HT1080 (cell line): ENCODE measurements at places on chromosomes 1 and 21. TPM values are rescaled to one million over a fixed set of nuclear protein-coding genes. Genes with fewer than 3 reads are reported as not detected.

The TMIGD3 gene
- total RNA-seq = not detected in 2 replicates

The CREB3L4 gene
- total RNA-seq = 9.0 and 11.2 TPM in 2 replicates

The PLA2G4A gene
- total RNA-seq = 0.34 and 0.47 TPM in 2 replicates

The USH2A gene
- under 0.01 and 0.02 TPM in 2 replicates for total RNA-seq

The ARHGEF19 gene
- total RNA-seq = not detected in 2 replicates

The C1orf94 gene
- total RNA-seq = 0.37 TPM in 2 replicates

The ROR1 gene
- total RNA-seq = 2.7 and 2.9 TPM in 2 replicates

The RGL1 gene
- 3.9 and 4.2 TPM in 2 replicates for total RNA-seq

The IL19 gene
- total RNA-seq = 0.57 TPM in 1 of 2 replicates, not detected in the other

The HMGCS2 gene
- total RNA-seq = not detected in 2 replicates

The PCAT6 gene
- total RNA-seq = not detected in 2 replicates

- DNase-seq = no peak
These were observed 263.9 kb upstream of the KAZN start for GRCh38 chr1:14334336-14335176.

- DNase-seq = no peak
These were observed 165.8 kb downstream of the CDC42BPA start for GRCh38 chr1:227152525-227152924.

DNA sequence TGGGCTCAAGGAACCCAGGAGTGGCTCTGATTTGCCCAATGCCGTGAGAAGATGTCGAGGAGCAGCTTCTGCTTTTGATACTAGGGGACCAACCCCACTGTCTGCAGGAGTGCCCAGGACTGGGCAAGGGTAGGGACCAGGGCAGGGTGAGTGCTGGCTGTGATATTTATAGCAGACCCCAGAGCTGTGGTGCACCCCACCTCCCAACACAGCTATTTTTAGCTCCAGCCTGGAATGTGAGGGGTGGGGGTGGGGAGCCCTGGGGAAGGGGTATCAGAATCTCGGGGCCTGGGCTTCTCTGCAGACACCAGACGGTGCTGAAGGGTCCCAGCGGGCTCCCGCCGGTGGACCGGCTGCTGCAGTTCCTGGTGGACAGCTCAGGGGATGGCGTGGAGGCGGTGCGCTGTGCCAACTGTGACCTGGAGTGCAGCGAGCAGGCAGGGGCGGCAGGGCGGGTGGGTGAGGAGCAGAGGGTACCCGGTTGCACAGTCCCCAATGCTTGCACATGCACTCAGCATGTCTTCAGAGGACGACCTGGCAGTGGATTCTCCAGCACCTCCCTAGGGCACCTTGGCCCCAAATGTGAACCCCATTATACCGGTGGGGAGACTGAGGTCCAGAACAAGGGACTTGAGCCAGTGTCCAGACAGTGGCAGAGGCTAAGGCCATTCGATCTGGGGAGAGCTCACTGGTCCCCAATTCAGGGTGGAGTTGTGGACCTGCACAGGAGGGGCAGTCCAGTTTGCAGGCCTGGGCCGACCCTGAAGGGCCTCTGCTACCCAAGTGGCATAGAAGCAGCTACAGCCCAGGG is 1.4 kb downstream of the RNF207 start:
- no peak for DNase-seq

DNA sequence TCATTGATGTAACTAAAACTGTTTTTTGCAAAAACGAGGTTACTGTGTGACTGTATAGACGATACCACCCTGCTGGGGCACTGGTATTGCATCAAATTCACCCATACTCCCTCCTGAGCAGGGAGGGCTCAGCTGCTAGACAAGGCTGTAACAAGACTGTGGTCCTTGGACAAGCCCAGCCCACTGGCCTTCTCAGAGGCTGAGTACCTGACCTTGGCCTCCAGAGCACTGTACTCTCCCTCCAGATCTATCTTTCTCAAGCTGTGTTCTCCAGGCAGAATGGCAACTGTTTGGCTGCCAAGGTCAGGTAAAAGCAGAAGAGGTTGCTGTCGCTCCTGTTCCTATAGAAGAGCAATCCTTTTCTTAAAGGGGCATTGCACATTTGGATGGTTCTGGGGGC is 8.5 kb downstream of the OLFML2B start:
- no peak for DNase-seq

DNA sequence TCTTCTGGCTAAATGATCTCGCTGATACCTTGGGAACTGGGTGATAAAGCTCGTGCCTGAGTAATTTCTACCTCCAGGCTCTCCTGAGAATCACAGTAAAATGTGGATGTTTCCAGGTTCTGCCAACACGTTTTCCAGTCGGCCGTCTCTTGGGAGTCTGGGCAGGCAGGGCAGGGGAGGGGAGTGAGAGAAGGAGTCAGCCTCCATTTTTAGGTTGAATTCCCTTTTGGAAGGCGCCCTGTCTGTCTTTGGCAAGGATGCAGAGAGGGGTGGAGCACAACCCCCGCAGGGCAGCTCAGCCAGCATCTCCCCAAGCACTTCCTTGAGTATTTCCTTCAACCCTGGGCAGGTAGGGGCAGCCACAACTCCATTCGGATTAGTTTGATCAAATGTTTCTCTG is 15.5 kb upstream of the ACTRT2 start:
- no peak for DNase-seq

GRCh38 chr1:177024623-177025022 is 139.9 kb downstream of the ASTN1 start:
- no peak for DNase-seq

- DNase-seq = no peak
These were observed 965 bp upstream of the SH2D5 start for GRCh38 chr1:20733360-20733975.

GRCh38 chr1:155064832-155065429 is 1.4 kb downstream of the EFNA4 start:
- DNase-seq = no peak

DNA sequence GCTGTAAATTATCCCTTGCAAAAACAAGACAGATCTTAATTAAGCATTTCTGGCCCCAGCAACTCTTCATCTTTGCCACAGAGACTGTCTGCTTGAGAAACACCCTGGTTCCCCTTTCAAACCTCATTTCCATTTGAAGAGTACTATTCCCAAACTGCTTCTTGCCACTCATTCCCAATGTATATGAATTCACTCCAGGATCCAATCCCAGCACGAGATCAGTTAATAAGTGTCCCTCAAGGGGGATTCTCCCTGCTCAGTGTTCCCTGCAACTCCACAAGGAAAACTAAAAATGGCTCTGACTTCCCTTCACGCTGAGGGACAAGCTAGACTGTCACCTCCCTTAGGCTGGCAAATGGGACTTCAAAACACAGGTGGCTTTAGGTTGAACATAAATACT is 173.2 kb downstream of the SIPA1L2 start:
- DNase-seq = no peak

DNA sequence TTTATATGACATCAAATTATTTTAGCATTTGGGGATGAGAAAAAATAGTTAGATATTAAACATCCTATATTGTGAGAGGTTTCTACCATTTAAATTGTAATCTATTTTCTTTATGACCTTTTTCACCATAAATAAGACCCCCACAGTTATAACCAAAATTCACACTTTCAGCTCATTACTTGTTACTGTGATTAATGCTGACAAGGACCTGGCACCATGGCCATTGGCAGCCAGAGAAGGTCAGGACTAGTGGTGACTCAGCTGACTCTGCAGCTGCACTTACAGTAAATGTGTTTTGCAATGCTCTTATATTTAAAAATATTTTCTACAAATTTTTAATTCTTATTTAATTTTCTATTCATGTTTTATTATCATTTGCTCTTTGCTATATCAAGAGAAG is 133.3 kb upstream of the C1orf105 start:
- DNase-seq = peak; percentile 4

GRCh38 chr1:58577654-58578030 is 590 bp upstream of the TACSTD2 start:
- no peak for DNase-seq

GRCh38 chr1:34845131-34845901 is 14.2 kb downstream of the SMIM12 start:
- no peak for DNase-seq

- DNase-seq = no peak
These were observed 186.8 kb downstream of the SMYD3 start for GRCh38 chr1:246320286-246320685.
